Thyroid gland (tissue), 4 donors: ENCODE measurements at places on chromosomes 1 and 21.

DNA sequence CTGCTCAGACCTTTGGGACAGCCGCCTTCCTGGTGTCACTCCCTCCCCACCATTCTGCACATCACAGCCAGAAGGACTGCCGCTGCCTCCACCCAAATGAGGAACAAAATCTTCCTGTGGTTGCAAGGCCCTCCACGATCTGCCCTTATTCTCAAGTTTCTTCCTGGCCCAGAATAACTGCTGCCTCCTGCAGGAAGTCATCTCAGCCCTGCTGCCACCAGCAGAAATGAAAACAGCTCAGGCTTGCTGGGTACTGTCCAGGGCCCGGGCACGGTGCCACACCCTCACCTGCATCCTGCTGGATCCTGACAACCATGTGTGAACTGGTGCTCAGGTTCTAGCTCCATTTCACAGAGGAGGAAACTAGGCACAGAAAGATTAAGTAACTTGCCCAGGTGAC, 2.8 kb downstream of the CLDN19 start:
- peak; percentile 64 for DNase-seq

DNA sequence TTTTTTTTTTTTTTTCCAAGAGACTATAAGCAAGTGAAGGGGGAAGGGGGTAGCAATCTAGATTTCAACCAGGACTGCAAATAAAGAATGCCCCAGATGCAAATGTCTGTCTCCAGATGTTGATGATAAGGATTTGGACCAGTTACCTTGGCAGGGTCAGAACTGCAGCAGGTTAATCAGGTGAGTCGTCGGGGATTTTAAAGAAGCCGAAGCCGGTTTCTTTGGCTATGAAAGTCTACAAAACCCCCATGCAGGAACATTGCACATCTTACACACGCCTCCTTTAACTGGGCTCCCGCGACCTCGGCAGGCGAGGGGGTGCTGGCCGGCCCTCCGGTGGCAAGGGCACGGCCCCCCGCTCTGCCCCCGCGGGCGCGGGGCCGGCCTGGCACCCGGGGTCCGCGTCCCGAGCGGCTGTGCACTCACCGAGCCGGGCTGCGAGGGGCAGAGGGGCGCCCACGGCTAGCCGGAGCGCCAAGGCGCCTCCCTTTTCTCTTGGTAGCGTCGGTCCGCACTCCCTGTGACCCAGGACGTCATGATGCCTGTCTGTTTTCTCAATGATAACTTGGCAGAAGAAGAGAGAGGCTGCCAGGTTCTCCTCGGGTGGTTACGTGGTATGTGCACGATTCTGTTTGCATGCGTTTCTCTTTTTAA, 366.3 kb upstream of the ESRRG start:
- DNase-seq = peak; percentile 66

GRCh38 chr21:39173716-39174680, 9.3 kb downstream of the PSMG1 start:
- no peak for DNase-seq

GRCh38 chr1:55213151-55213884, 1.8 kb downstream of the USP24 start:
- no peak for DNase-seq

DNA sequence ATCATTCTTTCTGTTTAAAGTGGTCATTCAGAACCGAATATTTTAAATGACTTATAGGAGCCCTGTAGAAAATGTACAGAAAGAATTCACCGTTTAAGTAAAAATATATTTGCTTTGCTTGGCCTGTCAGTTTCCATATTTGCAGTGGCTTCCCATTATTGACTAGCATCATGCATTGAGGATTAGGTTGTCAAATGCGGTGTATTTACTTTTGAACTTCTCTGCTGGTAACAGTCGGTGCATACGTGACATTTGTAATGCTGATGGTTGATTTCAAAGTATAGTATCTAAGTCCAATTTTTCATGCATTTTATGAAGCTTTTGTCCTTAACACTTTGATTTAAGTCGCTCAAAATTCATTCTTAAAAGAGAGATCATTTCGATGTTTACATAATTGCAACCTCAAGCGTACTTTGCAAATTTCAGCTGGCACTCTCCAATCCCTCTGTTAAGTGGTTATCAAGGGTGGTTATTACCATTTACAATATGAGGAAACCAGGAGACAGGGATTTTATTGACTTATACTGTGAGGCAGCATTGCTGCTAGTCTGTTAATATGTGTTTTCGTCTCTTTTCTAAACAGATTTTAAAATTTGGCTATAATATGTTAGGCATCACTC, 201.6 kb downstream of the SDCCAG8 start:
- no peak for DNase-seq

- no peak for DNase-seq
Measured at GRCh38 chr1:33392639-33393038, 38.3 kb downstream of the PHC2 start.

DNA sequence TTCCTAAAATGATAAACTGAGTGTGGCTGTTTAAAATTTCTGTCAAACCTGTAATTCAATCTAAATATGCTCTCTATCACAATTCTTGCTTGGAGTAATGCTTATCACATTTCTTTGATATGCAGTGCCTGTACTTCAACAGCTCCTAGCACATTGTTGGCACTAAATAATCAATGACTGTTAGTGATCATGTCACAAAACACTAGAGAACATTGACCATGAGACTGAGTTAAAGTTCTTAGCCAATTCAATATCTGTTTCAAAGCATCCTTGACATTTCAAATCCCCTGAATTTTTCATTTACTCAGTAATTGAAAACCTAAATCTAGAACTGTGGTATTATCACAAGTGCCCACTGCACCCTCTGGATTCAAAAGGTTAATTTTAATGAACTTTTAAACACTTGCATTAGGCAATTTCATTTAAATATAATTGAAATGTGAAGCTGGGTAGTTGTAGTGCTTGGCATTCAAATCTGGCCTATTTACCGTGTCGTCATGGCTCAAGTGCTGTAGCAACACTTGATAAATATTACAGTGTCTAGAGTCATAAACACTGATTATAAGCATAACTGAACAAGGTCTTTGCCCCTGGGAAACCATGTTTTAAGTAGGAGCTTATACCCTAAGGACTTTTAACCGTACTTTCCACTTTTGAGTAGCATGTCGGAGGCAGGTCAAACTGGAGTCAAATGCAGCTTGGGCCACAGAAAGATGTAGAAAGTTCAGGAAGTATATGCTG, 143.6 kb downstream of the LRRC7 start:
- no peak for DNase-seq

DNA sequence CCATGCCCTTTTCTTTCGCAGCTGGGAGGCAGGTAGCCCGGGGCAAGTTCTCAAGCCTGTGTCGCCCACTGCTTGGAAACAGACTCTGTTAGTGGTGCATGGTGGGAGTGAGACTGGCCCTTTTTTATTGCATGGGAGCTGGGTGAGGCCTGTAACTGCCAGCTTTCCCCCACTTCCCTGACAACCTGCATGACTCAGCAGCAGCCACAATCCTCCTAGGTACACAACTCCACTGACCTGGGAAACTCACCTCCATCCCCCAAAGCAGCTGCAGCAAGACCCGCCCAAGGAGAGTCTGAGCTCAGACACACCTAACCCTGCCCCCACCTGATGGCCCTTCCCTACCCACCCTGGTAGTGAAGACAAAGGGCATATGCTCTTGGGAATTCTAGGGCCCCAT, 25.8 kb downstream of the PIGP start:
- DNase-seq = no peak

DNA sequence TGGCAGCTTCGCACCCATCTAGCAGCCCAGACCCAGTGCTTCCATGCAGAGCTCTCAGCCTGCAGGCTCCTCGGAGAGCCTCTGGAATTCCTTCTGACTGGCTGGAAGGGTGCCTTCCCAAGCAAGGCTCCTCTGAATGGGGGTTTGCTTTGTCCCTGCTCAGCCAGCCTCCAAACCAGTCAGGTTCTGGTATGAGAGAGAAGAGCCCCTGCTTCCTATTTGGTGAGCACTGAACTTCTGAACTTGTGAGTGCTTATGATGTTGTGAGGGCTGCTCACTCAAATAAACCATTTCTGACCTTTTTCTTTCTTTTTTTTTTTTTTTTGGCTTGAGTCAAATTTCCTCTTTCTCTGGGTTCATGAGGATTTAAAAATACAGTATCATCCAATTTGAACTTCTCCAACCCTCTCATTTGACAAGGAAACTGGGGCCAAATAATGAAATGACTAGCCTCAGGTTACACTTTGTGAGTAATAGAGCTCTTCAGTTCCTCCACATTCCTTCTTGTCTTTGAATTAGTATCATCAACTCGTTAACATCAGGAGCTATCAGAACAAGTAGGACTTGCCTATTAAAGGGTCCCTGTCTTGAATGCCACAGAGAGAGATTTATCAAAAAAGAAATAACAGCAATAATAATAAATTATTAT, 39.6 kb downstream of the GFI1 start:
- DNase-seq = no peak

GRCh38 chr1:247337250-247337746, 5.6 kb upstream of the ZNF496 start:
- DNase-seq = no peak
